Aorta (tissue), 5 donors: ENCODE measurements at places on chromosomes 1 and 21. TPM values are rescaled to one million over a fixed set of nuclear protein-coding genes. Genes with fewer than 3 reads are reported as not detected.

DNA sequence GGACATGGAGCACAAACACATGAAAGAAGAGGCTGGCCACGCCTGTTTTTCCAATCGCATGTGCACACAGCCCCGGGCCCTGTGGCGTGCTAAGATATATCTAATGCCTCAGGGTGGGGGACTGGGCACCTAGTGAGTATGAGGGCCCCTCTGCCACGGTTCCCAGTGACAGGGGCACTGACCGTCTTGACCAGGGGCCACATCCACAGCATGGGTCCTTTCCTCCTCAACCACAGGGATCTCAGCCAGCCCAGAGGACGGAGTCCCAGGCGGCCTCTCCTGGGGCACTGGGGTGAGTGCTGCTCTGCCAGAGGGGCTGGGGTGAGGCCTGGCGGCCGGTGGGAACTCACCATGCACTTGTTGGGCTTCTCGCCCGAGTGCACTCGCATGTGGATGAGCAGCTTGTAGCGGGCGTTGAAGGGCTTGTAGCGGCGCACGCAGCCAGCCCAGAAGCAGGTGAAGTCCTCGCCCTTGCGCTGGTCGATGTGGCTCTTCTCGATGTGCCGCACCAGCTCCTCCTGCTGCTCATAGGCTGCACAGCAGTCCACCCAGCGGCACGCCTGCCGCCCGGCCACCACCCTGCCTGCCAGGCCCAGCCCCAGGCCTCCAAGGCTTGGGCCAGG, 134.7 kb downstream of the DMRTB1 start:
- no peak overlapping the region for H3K27ac ChIP-seq
- peak; percentile 73 for DNase-seq
- H3K4me3 ChIP-seq: no peak overlapping the region
- H3K36me3 ChIP-seq: no peaks in the 10 kb centered on the region
- H3K4me1 ChIP-seq: no peaks in the 10 kb centered on the region

DNA sequence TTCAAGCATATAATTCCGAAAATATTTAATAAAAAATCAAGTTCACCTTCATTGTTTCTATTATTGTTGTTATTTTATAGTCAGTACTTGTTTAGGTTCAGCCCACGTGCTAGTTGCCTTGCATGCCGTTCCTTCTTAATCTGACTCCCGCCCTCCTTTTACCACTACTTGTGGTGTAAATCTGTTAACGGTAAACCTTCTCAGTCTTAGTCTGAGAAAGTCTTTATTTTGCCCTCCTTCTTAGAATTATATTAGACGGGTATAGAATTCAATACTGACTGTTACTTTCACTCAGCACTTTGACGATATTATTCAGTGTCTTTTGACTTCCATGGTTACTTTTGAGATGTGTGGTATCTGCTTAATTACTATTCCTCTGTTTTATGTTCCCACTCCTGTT, 104.8 kb downstream of the RGL1 start:
- H3K4me1 ChIP-seq: no peaks in the 10 kb centered on the region
- no peak for DNase-seq
- H3K27me3 ChIP-seq: no peaks in the 10 kb centered on the region
- no peak overlapping the region for H3K27ac ChIP-seq
- H3K4me3 ChIP-seq: no peak overlapping the region
- H3K36me3 ChIP-seq: no peaks in the 10 kb centered on the region

- no peaks in the 10 kb centered on the region for H3K4me1 ChIP-seq
- no peaks in the 10 kb centered on the region for H3K27me3 ChIP-seq
- no peak overlapping the region for H3K4me3 ChIP-seq
- H3K27ac ChIP-seq: peak overlapping the region; percentile 64
Measured at GRCh38 chr1:17587693-17588047, 48.2 kb downstream of the ARHGEF10L start.

GRCh38 chr1:58162952-58163550, 383.5 kb downstream of the OMA1 start:
- no peaks in the 10 kb centered on the region for H3K4me1 ChIP-seq
- peak; percentile 51 for DNase-seq
- no peak overlapping the region for H3K4me3 ChIP-seq
- H3K36me3 ChIP-seq: no peaks in the 10 kb centered on the region
- no peak overlapping the region for H3K27ac ChIP-seq
- no peaks in the 10 kb centered on the region for H3K27me3 ChIP-seq

- H3K4me1 ChIP-seq: no peaks in the 10 kb centered on the region
- H3K27ac ChIP-seq: no peak overlapping the region
- no peak for DNase-seq
- no peaks in the 10 kb centered on the region for H3K36me3 ChIP-seq
Measured at GRCh38 chr1:29047142-29047541, 76.6 kb downstream of the TMEM200B start.

GRCh38 chr1:56917356-56917755, 48.5 kb downstream of the C8B start:
- no peak for DNase-seq
- no peak overlapping the region for H3K27ac ChIP-seq
- no peaks in the 10 kb centered on the region for H3K27me3 ChIP-seq
- H3K36me3 ChIP-seq: no peaks in the 10 kb centered on the region

The TNFRSF4 gene
- total RNA-seq: 3.5 TPM

- H3K27me3 ChIP-seq: no peaks in the 10 kb centered on the region
- H3K27ac ChIP-seq: no peak overlapping the region
- no peak overlapping the region for H3K4me3 ChIP-seq
- DNase-seq: no peak
Measured at GRCh38 chr1:228228601-228229074, 20.8 kb downstream of the OBSCN start.

The FLG2 gene
- not detected for total RNA-seq

The MPL gene
- 0.52 TPM for total RNA-seq

DNA sequence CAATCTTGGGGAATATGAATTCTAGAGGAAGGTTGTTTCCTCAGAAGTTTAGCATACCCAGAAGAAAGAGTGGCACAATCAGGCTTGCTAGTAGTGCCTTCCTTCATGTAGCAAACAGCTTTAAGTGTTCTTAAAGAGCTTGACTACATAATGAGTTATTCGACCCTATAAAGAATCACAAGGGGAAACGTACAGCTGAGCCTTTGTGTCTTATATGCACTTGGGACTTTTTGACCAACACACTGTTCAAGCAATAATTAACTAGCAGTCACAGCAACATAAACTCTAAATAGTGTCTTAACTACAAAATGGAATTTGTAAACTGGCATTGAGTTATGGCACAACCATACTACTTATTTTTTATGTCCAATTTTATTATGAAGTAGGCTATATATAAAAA, 86.1 kb downstream of the TTLL7 start:
- no peaks in the 10 kb centered on the region for H3K27me3 ChIP-seq
- no peak overlapping the region for H3K27ac ChIP-seq
- H3K4me1 ChIP-seq: peaks cover 2% of the 10 kb centered on the region
- DNase-seq: no peak
- no peaks in the 10 kb centered on the region for H3K36me3 ChIP-seq
- H3K4me3 ChIP-seq: no peak overlapping the region

- H3K27ac ChIP-seq: peak overlapping the region; percentile 93
- H3K27me3 ChIP-seq: no peaks in the 10 kb centered on the region
- peak; percentile 71 for DNase-seq
- H3K36me3 ChIP-seq: no peaks in the 10 kb centered on the region
- peak overlapping the region; percentile 59 for H3K4me3 ChIP-seq
- peaks cover 3% of the 10 kb centered on the region for H3K4me1 ChIP-seq
Measured at GRCh38 chr1:172180501-172181285, 239.8 kb upstream of the C1orf105 start.

DNA sequence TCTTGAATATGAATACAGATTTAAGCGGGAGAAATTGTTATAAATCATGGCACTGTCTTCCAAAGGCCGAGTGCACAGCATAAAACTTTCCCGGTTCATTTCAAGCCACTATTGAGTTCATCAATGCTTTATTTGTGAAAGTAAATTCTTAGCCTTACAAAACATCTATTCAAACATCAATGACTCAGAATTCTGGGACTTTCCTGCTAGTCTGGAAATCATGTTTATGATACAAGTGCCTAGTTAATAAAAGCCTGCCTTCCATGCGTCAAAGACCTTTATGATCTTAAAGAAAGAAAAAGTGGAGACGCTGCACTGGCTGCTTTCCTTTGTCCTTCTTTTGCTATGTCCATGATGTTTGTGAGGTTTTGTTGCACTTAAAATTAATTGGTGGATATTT, 137.7 kb downstream of the SETD4 start:
- H3K4me3 ChIP-seq: no peak overlapping the region
- H3K27ac ChIP-seq: no peak overlapping the region
- DNase-seq: no peak
- no peaks in the 10 kb centered on the region for H3K27me3 ChIP-seq
- no peaks in the 10 kb centered on the region for H3K36me3 ChIP-seq

DNA sequence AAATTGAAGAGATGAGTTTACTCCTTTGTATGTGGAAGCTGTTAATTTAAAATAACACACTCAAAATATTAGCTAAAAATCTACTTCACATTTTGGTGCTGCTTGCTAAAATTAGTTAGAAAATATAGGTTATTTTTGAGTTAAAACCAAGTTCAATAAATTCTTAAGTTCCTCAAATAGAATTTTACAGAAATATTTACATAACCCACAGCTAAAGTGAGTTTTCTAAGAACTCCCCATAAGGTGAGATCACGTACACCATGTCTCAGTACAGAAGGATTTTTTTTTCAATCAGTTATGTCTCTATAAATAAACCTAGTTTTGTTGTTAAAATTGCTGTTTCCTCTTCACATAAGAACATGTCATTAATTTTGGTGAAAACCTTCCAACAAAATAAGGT, 108.0 kb downstream of the SDCCAG8 start:
- H3K36me3 ChIP-seq: no peaks in the 10 kb centered on the region
- H3K4me1 ChIP-seq: no peaks in the 10 kb centered on the region
- no peak for DNase-seq
- H3K27me3 ChIP-seq: no peaks in the 10 kb centered on the region
- no peak overlapping the region for H3K27ac ChIP-seq
- H3K4me3 ChIP-seq: no peak overlapping the region

The HEYL gene
- 35.4 TPM for total RNA-seq

GRCh38 chr21:35333831-35334618, 284.9 kb upstream of the RUNX1 start:
- H3K4me3 ChIP-seq: no peak overlapping the region
- H3K27me3 ChIP-seq: peaks cover 3% of the 10 kb centered on the region
- H3K27ac ChIP-seq: no peak overlapping the region
- H3K4me1 ChIP-seq: peaks cover 12% of the 10 kb centered on the region
- peak; percentile 69 for DNase-seq

DNA sequence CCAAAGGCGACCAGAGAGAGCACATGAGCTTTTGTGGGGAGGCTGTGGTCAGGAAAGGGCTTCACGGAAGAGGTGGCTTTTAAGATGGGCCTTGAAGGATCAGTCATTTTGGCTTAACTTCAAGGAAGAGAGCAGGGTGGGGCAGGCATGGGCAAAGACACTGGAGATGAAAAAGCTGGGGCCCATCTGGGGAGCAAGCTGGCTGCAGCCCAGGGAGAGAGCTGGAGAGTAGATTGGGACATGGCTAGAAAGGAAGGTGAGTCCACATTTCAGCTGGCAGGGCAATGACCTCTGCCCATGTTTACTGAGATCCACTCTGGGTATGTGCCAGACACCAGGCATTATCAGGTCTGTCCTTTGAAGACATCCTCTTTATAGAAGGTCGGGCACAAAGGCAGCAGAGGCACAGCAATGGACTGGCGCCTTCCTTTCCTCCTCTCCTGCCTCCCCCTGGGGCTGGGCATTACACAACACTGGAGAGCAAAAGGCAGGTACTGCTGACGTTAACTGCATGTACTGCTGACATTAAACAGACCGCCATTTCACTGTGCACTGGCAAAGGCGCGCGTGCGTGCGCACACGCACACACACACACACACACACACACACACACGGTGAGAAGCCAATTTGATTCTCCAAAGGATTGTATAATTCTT, 2.2 kb upstream of the UBXN10 start:
- H3K27me3 ChIP-seq: no peaks in the 10 kb centered on the region
- no peaks in the 10 kb centered on the region for H3K4me1 ChIP-seq
- H3K36me3 ChIP-seq: no peaks in the 10 kb centered on the region
- no peak overlapping the region for H3K4me3 ChIP-seq

The TMEM269 gene
- not detected for total RNA-seq

- H3K36me3 ChIP-seq: no peaks in the 10 kb centered on the region
- no peaks in the 10 kb centered on the region for H3K4me1 ChIP-seq
- no peak for DNase-seq
- no peak overlapping the region for H3K27ac ChIP-seq
Measured at GRCh38 chr1:3462356-3463012, 8.0 kb downstream of the ARHGEF16 start.

The KDF1 gene
- not detected for total RNA-seq

- no peaks in the 10 kb centered on the region for H3K36me3 ChIP-seq
- H3K27me3 ChIP-seq: no peaks in the 10 kb centered on the region
- H3K27ac ChIP-seq: peak overlapping the region; percentile 42
- no peak for DNase-seq
- no peak overlapping the region for H3K4me3 ChIP-seq
- H3K4me1 ChIP-seq: no peaks in the 10 kb centered on the region
Measured at GRCh38 chr1:156461109-156461508, 39.5 kb downstream of the MEF2D start.

DNA sequence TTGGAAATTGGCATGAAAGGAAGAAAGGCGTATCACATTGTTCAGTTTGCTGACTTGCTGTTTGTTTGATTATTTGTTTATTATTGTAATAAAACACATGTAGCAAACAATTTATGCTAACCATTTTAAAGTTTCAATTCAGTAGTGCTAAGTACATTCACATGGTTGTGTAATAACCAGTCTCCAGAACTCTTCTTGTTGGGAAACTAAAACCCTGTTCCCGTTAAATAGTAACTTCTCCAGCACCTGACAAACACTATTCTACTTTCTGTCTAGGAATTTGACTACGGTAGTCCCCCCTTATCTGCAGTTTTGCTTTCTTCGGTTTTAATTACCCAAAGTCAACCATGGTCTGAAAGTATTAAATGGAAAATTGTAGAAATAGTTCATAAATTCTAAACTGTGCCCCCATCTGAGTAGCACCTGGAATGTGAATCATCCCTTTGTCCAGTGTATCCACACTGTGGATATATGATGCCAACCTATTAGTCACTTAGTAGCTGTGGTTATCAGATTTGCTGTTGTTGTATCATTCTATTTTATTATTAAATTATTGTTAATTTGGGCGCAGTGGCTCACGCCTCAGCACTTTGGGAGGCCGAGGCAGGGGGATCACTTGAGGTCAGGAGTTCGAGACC, 5.5 kb downstream of the MORC3 start:
- H3K27ac ChIP-seq: no peak overlapping the region
- H3K27me3 ChIP-seq: no peaks in the 10 kb centered on the region
- H3K4me3 ChIP-seq: no peak overlapping the region
- H3K36me3 ChIP-seq: no peaks in the 10 kb centered on the region

DNA sequence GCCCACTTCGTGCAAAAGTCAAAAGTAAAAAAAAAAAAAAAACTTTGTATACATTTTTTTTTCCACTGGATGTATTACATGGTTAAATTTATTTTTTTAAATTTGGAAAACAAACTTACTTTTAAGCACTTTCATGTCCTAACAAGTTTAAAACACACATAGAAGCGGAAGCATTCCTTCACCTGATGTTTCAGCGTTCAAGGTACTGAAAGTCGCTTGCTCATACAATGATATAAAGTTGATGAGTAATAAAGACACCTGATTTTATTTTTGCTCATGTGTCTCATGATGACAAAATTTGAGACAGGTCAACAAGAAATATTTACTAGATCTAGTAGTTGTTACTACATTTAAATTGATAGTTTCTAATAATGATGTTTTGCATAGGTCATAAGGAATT, 35.5 kb downstream of the ADAMTS1 start:
- no peak overlapping the region for H3K4me3 ChIP-seq
- no peaks in the 10 kb centered on the region for H3K27me3 ChIP-seq
- DNase-seq: no peak
- no peaks in the 10 kb centered on the region for H3K4me1 ChIP-seq
- H3K36me3 ChIP-seq: no peaks in the 10 kb centered on the region

- DNase-seq: no peak
- H3K4me3 ChIP-seq: no peak overlapping the region
- H3K27ac ChIP-seq: no peak overlapping the region
- no peaks in the 10 kb centered on the region for H3K4me1 ChIP-seq
- H3K27me3 ChIP-seq: no peaks in the 10 kb centered on the region
Measured at GRCh38 chr1:205071801-205072200, 12.5 kb downstream of the TMEM81 start.
